Posterior cingulate gyrus (tissue), 11 donors: ENCODE measurements at places on chromosomes 12 and 14.

GRCh38 chr12:28905220-28905955, 243.7 kb upstream of the FAR2 start:
- no peak for DNase-seq

GRCh38 chr12:31929027-31929526, 30.1 kb upstream of the RESF1 start:
- no peak for DNase-seq

- DNase-seq, result peak; percentile 95
Measured at GRCh38 chr14:105489542-105490266, 1.3 kb upstream of the TEDC1 start.

GRCh38 chr12:6029401-6029800, 84.3 kb upstream of the ANO2 start:
- DNase-seq, result no peak

DNA sequence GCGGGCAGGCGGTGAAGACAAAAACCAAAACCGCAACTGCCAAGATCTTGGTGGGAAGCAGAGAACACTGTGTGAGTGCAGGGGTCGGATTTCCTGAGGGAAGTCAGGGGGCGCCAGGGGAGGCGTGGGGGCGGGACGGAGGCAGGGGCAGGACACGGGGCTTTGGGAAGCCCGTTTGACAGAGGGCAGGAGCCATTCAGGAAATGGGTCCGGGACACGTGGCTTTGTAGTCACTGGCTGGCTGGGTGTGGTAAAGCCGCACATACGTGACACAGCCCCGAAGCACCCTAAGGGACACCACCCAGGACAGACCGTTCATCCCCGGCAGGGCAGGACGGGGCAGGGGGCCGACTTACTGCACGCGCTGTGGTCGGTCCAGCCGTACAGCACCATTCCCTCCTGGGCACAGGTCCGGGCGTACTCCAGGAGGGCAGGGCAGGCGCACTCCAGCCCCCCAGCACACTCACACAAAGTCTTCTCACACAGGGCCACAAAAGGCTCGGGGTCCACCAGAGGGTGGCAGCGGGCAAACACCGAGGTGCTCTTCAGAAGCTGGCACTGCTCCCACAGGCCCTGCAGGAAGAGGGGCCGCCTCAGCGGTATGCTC, 49.4 kb downstream of the VWF start:
- DNase-seq, result no peak
